ENCODE measurements at places on chromosomes 1 and 21.

DNA sequence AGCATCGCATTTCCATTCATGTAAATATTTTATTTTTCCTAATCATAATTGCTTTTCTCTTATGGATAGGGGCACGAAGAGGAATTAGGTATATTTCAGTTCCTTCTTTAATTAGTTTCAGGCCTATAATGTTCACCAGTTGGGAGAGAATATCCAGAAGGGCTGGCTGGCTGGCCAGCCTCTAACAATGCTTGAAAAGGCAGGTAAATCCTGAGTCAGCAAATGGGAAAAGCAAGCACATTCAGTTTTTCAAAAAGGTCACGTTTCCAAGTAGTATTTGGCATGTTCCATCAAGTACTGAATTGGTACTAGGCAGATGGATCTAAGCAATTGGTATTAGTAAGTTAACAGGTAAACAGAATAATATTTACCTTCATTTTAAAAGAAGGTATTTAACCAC lies 8.0 kb downstream of the RAB29 start:
- DNase-seq: no peak

GRCh38 chr1:48552420-48552819 lies 80.4 kb upstream of the SPATA6 start:
- DNase-seq: no peak

GRCh38 chr1:81799939-81800694 lies 617 bp upstream of the ADGRL2 start:
- peak; percentile 69 for DNase-seq

DNA sequence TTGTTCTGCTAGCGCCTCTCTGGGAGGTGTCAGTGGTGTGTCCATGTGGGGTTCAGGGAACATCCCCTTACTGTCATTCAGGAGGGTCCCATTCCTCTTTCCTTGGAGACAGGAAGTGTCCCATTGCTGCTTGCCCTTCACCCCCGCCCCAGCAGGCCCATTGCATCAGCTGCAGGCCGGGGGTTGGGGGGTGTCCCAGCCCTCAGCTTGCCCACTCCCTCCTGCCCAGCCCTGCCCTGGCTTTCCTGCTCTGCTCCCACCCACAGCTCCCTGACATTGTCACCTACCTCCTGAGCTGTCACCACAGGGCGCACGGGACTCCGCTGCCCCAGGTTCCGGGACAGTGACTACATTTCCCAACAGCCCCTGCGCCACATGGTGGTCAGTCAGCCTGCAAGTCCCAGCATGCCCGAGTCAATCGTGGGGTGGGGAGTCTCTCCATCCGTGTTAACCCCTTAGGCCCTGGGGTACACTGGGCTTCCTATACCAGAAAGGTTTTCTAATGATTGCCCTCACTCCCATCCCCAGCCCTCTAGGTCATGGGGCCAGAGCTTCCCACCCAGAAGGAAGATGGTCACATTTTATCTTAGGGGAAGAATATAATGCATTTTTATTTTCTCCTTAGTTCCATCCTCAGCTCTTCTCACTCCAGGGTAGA lies at the start of gene INPP5B:
TSS of gene INPP5B (minus strand) at position 351 of the 658 bp plus-strand sequence. CDS start 745 bp downstream, outside the sequence.
- DNase-seq: peak; percentile 95

DNA sequence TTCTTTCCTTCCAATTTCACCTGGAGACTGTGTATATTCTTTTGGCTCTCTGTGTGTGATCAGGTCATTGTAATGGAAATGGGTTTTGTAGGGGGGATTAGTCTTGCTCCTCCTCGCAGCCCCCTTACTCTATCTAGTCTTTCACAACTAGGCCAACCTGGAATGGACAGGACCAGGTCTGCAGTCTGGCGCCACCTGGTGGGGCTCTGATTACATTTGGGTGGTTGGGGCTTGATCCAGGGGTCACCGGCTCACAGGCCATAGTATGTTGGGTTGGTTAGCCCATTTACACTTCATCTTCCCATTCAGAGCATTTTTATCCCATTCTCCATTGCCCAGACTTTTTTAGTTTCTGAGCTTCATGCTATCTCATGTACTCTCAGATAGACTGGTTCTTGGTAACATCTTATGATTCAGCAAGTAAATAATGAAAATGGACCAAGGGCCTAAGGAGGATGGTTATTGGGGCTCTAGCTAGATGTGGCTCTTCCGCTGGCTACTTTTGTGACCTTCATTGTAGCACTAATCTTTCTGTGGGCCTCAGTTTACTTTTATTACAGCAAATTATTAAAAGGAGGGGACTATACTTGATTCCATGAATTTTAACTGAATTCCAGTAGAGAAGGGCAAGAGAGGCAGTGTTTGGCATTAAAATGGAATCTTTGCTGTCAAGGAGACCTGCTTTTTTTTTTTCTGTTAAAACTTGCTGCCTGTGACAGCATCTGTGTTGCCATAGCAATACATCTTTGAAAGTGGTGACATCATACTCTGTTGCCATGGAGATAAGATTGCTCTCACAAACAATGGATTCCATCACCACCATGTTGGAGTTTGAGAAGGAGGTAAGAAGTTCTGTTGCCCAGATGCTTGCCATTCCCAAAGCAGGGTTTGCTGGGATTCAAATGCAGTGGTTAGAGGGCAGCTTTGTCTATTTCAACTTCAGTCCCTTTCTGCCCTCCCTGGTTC lies 150.1 kb downstream of the PLXNA2 start:
- peak; percentile 75 for DNase-seq

- DNase-seq: no peak
Measured at GRCh38 chr1:147266381-147266780, 23.9 kb downstream of the CHD1L start.

- DNase-seq: no peak
Measured at GRCh38 chr1:174028495-174028894, 6.3 kb upstream of the RC3H1 start.

DNA sequence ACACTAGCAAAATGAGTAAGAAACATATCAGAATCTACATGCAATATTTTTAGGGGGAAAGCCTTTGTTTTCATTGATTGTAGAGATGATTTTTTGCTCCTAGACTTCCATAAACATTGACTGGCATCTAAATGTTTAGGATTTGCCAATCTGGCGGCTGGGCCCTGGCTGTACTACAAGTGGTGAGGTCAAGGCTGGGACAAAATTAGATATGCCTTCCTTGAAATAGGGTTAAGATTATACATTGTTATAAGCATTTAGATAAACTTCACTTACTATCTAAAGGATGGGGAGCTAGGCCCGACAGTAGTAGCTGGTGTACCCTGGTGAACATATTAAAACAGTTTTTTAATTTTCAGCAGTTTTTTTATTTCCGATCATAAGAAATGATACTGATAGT lies 5.2 kb downstream of the NFIA start:
- DNase-seq: no peak

GRCh38 chr1:74690909-74691308 lies 17.3 kb upstream of the ERICH3 start:
- DNase-seq: no peak

GRCh38 chr1:171588230-171588629 lies 33.8 kb upstream of the MYOCOS start:
- no peak for DNase-seq

- no peak for DNase-seq
Measured at GRCh38 chr1:41806472-41807155, 112.1 kb downstream of the HIVEP3 start.

DNA sequence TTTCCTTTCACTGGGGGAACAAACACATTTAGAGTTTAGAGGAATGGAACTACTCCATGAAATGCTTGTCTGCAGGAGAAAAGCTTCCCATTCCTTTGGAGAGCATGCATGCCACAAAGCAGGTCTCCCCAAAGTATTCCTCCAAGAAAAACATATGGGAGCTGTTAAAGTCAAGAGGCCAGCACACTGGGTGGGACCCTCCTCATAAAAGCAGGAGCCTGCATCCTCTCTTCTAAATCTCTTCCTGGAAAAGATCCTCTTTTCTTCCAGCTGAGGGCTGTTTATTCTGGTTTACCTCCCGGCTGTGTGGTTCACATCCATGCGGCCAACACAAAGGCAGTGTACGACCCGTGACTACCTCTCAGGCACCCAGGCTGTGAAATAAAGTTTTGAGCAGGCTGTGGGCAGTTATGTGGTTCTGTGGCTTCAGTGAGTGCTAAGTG lies 103.4 kb downstream of the TENT5C start:
- DNase-seq: no peak

DNA sequence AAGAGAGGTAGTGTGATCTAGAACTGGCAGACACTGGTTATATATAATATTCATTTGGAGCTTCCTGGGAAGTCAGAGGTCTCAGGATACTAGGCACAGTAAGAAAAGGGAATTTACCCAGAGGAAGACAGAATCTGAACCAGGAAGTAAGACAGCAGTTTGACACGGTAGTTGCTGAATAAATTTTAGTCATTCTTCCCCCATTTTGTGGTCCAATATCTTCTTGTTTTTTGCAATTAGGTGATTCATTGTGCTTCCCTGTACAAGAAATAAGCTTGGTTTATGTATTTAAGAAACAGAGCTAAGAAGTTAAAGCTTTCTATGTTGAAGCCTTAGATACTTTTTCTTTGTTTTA lies 1.3 kb downstream of the TMEM167B start:
- DNase-seq: no peak

GRCh38 chr21:24275616-24276015 lies 1331.7 kb downstream of the MRPL39 start:
- no peak for DNase-seq

DNA sequence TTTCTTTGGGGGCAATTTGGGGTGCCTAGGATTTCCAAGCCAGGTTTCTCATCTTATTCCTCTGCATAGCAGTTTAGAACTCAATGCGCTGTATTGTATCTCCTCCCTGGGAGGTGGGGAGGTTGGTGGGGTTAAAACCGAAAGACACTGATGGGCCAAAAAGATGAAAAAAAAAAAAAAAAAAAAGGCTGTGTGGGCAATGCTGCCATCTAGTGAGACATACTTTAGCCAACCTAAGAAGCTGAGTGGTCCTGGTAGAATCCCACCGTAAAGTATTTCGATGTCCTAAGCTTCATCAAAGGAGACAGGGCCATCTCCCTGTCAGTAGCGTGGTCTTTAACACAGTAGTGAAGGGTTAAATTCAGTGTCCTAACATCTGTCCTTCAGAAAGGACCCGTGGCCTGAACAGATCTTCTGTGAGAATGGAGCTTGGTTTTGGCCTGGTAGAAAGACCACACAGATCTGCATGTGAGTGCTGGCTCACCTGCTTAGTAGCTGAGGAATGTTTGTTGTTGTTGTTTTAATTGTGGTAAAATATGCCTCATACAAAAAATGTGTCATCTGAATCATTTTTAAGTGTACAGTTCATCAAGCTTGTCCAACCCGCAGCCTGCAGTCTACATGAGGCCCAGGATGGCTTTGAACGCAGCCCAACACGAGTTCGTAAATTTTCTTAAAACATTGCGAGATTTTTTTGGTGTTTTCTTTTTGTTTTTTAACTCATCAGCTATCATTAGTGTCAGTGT lies 226.2 kb downstream of the KIF26B start:
- DNase-seq: peak; percentile 48

GRCh38 chr1:184492536-184492935 lies 105.7 kb downstream of the C1orf21 start:
- DNase-seq: no peak

DNA sequence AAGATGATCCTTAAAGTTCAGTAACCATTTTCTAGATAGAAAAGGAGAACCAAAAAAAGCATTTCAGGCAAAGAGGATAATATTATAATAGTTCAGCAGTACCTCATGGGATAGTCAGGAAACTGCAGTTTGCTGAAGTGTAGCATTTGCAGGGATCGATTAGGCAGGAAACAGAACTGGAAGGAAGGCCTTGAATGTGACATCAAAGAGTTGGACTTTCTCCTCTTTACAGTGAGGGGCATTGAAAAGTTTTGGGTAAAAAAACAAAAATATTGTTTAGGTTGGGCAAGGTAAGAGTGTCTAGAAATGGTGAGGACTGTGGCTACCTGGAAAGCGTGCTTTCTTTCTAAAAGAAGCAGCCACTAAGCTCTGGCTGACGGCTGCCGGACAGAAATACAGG lies 8.0 kb upstream of the IRF6 start:
- DNase-seq: no peak

GRCh38 chr1:155773221-155773620 lies 83.8 kb downstream of the GON4L start:
- no peak for DNase-seq

DNA sequence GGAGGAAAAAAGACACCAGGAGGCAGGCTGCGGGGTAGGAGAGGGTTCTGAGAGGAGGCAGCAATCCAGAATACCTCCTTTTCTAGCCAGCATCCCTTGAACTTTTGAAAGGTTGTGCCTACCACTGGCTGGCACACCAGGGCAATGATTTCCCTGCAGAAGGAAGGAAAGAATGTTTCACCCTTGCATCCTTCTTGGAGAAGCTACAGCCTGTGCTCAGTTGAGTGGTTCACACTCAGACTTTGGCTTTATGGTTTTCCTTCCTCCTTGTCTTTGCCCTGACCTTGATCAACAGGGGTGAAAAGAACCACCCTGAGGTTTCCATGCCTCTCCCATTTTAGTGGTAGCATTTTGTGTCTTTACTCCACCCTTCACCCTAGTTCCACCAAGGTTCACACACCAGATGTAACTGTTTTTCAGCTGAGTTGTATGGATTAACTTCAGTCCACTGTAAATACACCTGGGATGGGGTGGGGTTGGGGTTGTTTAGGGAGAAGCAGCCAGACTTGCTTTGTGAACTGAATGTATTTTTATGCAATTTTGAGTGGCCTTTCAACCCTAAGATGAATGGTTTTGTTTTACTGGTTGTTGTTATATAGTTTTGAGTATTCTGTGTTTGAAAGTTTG lies 122.3 kb downstream of the SYT2 start:
- DNase-seq: no peak

- DNase-seq: no peak
Measured at GRCh38 chr1:214255509-214255908, 25.4 kb upstream of the SMYD2 start.

DNA sequence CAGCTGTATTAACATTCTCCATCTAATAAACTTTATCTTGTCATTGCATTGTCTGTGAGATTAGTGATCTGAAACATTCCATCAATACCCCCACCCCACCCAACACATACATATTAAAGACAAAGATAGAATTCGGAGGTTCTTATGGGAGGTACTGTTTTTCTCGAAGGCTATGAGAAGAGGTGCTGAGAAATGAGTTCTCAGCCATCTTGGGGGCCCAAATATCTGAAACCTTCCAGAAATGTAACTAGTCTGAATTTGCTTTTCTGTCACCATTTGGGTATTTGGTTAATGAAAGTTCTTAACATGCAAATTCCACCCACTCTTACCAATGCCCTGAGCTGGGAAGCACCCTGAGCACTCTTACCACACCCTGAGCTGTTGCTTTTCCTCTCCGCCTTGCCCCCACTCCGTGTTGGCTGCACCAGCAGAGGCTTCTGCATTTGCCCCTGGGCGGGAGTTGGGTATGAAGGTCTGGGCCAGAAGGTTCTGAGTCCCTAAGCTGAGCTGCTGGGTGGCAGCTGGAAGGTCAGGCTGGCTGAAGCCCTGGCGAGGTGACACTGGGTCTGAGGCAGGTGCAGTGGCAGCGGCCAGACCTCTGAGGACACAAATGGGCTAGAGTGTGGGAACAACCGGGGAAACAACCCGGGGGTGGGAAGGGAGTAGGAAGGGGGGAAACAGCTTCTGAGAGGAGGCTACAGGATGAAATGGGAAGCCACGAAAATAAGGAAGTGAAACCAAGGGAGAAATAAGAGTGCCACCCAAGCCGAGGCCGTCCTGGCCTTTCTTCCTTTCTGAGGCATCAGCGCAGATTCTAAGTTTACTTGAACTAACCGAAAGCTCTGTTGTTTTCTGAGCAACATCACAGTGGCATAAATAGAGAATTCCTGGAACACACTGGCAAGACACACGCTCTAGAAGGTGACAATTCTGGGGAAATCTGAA lies 26.3 kb upstream of the IER5 start:
- no peak for DNase-seq

All from GM03348 (cell line).